ENCODE measurements at places on chromosomes 7 and 10. TPM values are rescaled to one million over a fixed set of nuclear protein-coding genes. Genes with fewer than 3 reads are reported as not detected.

Gene MASTL
- 28.9 TPM for total RNA-seq

Gene CRTAC1
- not detected for total RNA-seq

Gene ACTR3C
- 22.1 TPM for total RNA-seq

Gene RBP3
- total RNA-seq, result not detected

DNA sequence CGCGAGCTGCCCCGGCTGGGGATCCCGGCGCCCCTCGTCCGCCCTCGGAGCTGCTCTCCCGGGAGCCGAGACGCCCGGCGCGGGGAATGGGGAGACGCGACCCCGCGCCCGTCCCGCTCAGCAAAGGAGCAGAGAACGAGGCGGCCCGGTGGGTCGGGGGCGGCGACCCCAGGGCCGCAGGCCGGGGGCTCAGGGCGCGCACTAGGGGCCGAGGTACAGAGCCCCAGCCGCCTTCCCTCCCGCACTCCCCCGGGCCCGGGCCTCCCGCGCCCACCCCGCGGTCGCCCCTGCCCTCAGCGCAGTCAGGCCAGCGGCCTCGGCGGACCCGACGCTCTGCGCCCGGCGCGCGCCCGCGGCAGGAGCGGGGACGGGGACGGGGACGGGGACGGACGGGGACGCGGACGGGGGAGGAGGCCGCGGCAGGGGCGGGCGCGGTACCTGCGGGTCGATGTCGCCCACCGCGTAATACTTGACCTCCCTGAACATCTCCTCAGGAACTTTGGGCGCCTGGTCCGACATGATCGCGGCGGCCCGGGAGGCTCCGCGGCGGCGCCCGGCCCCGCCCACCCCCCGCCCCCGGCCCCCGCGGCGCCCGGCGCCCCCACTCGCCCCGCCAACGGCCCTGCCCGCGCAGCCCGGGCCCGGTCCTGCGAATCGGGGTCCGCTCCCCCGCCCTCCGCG lies 373 bp downstream of the PAXIP1 start:
- DNase-seq, result no peak

GRCh38 chr7:105097619-105098018 lies 83.6 kb downstream of the KMT2E start:
- DNase-seq, result no peak

DNA sequence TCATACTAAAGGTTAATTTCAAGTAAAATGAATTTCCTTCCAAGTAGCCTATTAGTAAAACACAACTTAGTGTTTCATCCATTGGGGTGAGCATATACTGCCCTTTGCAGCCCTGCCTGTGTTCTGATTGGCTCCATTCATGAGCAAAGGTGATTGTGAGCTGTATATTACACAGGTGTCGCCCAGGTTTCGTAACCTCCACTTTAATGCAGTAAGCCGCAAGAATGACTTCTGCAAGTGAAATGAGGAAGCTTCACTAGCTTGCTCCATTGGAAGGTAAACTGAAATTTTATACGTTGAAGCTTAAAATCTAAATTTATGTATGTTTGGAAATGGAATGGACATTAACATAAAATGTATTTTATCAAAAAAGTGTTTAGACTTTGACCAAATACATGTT lies 24.4 kb downstream of the MTURN start:
- no peak for DNase-seq

GRCh38 chr10:133309720-133310398 lies 1.1 kb downstream of the ZNF511 start:
- no peak for DNase-seq

DNA sequence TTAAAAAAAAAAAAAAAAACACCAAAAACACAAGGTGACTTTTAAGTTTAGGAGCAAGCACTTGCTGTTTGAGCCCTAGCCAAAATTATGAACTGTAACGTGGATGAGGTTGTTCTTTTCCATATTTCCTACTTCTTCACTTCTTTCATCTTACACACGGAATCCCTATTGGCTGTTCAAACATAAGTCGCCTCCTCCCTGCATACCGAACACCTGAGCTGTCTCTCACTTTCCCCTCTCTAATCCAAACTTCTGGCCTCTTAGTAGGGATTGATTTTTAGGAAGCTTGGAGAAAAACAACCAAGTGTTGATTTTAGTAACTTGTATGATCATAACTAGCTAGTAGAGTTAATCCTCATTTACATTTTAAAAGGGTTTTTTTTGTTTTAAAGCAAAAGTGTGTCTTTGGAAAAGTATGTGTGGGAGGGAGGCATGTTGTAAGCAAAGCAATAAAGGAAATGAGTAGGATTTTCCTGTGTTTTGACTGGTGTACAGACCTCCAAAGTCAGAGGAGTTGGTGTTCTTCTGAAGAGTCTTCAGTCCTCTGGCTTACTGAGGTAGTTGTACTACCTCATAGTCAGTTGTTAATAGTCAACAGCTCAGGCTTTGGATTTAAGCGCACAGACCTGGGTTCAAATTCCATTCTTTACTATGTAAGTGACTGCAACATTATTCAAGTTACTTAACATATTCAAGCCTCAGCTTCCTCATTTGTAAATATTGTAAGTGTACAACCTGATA lies 39.3 kb downstream of the RABGEF1 start:
- no peak for DNase-seq

DNA sequence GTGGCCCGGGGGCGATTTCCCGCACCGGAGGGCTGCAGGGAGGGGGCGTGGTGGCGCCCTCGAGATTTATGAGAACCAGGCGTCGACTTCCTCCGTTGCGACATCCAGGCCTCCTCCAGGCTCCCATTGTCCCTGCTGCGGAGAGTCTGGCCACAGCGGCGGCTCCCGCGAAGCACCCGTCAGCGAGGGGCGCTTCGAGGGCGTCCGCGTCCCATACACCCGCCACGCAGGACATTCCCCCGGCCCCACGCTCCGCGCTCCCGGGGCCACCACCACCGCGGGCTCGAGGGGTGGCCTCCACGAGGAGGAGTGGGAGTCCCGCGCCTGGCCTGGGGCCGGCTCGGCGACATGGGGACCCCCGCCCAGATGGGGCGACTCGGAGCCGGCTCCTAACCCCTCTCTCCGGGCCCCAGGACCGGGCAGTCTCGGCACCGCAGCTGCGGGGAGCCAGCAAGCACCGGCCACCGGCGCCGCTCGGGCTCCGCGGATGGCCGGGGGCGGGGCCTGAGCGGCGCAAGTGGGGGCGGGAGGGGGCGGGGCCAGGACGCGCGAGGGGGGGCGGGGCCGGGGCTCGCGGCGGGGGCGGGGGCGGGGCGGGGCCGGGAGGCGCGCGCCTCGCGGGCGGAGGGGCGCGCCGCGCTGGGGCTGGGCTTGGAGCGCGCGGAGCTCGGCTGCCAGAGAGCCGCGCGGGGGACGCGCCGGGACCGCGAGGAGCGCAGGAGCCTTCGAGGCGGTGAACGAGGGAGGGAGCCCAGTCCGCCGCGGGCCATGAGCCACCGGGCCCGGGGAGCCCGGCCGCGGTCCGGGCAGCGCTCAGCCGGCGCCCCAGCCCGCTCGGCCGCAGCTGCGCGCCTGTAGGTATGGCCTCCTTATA lies at the start of gene SH2B2:
Gene SH2B2 (plus strand): TSS at position 632 of the 874 bp plus-strand sequence. CDS start 13,683 bp downstream, outside the sequence.
- DNase-seq, result no peak

GRCh38 chr7:108454674-108455550 lies 1.3 kb downstream of the NRCAM start:
- no peak for DNase-seq

DNA sequence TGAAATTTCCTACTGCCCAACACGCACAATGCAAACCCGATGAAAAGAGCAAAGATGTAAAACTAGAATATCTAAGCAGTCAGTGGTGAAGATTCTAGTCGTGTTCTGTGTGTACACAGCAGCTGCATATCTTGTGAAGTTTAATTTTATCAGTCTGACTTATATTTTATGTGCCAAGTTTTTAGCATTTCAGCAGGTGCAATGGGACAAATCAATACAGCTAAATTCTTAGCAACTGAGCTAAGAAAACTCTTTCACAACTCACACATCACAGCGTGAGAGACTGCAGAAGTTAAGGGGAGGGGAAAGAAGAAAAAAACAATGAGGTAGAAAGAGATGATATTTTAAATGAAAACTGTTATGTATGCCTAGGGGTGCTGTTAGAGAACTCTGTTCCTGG lies 164.9 kb upstream of the NEBL start:
- no peak for DNase-seq

DNA sequence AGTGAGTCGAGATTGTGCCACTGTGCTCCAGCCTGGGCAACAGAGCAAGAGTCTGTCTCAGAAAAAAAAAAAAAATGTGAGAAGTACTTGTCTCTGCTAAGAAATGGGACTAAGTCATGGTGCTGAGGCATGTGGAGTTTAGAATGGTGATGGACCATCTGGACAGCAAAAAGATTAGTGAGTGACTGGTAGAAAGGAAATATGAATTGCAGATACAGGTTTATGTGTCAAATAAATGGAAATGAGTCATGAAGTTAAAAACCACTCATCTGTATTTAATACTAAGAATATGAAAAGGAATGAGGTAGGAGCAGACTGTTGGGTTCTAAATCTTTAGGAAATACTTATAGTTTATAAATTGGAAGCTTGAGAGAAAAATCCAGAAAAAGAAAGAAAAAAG lies 625.7 kb upstream of the ANKRD30A start:
- no peak for DNase-seq

DNA sequence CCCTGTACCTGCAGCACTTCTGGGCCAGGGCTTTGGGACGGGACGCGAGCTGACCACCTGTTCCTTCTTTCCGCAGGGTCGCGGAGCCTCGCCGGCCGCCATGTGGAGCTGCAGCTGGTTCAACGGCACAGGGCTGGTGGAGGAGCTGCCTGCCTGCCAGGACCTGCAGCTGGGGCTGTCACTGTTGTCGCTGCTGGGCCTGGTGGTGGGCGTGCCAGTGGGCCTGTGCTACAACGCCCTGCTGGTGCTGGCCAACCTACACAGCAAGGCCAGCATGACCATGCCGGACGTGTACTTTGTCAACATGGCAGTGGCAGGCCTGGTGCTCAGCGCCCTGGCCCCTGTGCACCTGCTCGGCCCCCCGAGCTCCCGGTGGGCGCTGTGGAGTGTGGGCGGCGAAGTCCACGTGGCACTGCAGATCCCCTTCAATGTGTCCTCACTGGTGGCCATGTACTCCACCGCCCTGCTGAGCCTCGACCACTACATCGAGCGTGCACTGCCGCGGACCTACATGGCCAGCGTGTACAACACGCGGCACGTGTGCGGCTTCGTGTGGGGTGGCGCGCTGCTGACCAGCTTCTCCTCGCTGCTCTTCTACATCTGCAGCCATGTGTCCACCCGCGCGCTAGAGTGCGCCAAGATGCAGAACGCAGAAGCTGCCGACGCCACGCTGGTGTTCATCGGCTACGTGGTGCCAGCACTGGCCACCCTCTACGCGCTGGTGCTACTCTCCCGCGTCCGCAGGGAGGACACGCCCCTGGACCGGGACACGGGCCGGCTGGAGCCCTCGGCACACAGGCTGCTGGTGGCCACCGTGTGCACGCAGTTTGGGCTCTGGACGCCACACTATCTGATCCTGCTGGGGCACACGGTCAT lies 13.3 kb downstream of the GPR146 start:
- no peak for DNase-seq

GRCh38 chr7:137935884-137936508 lies 65.9 kb downstream of the CREB3L2 start:
- DNase-seq, result no peak

DNA sequence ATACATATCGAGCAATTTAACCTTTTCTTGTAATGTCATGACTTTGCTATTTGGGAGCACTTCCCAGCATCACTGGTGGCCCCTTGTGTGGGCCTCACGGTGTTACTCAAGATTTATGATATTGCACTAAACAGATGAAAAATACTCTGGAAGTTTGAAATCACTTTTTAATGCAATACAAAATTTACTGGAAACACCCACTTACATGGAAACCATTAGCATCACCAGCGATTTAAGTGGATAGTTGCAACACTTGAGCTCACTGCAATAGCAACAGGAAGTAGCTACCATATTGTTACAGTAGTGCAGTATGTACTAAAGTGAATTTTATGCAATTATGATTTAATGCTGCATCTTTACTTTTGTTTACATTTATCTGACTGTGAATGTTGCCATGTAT lies 184.4 kb downstream of the MDFIC start:
- DNase-seq, result no peak
